ENCODE measurements at places on chromosomes 2 and 18. TPM values are rescaled to one million over a fixed set of nuclear protein-coding genes. Genes with fewer than 3 reads are reported as not detected.

DNA sequence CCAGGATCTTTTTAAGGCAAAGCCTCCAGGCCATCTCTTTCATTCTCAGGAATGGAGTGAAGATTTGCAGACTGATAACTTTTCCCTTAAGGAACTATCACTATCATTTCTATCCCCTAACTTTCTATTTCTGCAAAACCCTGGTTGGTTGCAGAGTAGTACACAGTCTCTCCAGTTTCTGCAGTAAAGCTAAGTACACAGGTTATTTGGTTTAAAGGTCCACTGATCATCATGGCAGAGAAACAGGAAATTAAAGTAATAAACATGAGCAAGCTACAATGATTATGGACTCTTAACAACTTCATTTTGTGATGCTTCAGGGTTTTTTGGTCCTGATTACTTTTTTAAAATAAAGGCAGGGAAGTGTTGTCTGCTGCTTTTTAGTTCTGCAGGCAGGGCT is 890.0 kb upstream of the DDX18 start:
- no peak overlapping the region for H3K27ac ChIP-seq
- no peak overlapping the region for H3K4me3 ChIP-seq
- no peak for DNase-seq
- peaks cover 5% of the 10 kb centered on the region for H3K4me1 ChIP-seq

DNA sequence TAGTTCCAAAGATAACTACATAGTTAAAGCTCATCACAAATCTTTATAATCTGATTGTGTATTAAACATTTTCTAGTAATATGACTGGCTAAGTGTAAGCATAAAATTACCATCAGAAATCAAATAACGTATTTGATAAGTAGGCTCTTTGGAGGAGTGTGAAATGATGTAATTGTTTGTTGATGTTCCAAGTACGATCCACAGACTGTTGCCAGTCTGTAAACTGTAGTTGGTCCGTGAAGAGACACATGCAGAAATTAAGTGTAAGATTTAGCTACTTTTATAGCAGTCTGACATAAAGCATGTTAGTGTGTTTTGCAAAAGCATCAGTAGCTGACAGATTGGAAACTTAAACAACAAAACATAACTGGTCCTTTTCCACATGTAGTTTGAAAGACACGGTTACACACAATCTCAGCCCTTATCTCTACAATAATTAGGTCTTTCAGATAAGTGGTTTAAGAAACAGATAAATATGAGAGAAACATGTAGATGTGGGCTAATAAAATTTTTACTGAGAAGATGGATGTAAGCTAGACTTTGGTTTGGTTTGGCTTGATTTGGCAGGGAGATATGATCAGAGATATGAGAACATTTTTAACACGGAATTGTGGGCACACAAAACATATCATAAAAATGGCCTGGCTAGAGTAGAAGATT is 115.0 kb upstream of the EPB41L5 start:
- DNase-seq: no peak
- H3K36me3 ChIP-seq: peaks cover 23% of the 10 kb centered on the region
- H3K4me1 ChIP-seq: no peaks in the 10 kb centered on the region
- H3K27ac ChIP-seq: no peak overlapping the region
- no peaks in the 10 kb centered on the region for H3K27me3 ChIP-seq
- no peak overlapping the region for H3K4me3 ChIP-seq

DNA sequence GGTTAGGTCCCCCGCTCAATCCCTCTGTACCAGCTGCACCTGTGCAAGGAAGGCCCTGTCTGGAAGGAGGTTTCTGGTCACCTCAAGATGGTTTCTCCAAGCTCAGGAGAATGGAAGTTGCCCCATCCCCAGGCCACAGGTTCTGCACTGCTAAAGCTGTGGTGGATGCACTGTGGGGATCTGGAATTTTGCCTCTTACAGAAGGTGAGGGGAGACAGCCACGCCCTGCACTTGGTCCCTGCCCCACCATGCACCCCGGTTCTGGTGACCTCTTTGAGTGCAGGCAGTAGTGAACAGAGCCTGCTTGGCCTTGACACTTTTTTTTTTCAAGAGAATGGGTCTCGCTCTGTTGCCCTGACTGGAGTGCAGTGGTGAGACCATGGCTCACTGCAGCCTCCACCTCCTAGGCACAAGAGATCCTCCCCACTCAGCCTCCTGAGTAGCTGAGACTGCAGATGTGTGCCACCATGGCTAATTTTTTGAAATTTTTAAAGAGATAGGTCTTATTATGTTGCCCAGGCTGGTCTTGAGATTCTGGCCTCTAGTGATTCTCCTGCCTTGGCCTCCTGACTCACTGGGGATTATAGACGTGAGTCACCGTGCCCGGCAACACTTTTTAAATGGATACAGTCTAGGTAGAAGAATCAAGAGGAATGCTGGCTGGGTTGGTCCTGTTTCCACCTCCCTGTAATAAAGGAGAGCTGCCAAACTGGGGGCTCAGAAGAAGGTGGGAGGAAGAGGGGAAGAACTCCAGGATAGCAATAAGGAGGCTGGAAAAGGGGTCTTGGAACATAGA is 5.8 kb upstream of the NT5DC4 start:
- no peak for DNase-seq
- no peak overlapping the region for H3K4me3 ChIP-seq
- H3K27ac ChIP-seq: no peak overlapping the region
- H3K36me3 ChIP-seq: no peaks in the 10 kb centered on the region

COLEC12 gene
- 70.5 TPM for total RNA-seq

EMILIN1 gene
- total RNA-seq: 179 TPM
